Activated CD4-positive, alpha-beta memory T cell treated with anti-CD3 and anti-CD28 coated beads, Interleukin-2, amount 10 ng/mL, durations not matched to agents 7 days and 5 days (primary cell): ENCODE measurements at places on chromosomes 7 and 10.

DNA sequence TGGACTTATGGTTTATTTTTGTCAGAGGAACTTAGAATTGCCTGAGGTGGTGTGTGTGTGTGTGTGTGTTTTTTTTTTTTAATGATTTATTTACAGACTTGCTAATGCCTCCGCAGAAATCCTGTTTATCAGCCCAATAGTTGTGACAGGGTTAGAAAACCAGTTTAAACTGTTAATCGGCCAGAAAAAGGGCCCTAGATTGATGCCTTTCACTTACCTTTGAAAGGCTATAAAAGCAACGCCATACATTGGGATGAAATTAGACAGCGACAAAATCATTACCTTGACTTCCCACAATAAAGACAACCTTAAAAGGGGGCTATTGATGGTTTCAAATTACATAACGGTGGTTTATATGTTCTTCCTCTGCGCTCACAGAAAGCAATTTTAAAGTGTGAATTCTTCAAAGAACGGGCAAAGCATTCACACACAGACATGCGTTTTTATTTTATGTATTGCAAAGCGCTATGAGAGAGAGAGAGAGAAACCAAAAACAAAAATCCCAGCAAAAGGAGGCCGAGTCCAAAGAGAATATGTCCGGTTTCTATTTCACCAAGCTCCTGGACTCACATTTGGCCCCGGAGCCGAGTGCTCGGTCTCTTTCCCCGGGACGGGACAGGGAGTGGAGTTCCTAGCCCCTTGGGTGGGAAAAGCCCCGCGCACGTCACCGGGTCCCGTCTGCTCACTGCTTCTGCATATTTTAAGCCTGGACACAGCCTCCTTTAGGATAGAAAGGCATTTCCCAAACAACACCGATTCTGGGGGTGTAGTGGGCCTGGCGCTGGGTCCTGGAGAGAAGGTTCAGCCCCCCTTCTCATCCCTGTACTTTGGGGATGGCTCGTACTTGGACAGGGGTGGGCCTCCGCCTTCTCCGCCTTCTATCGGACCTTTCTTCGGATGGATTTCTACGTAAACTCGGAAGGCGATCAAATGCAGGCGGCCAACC lies 26.8 kb upstream of the VAX1 start:
- peaks cover 4% of the 10 kb centered on the region for H3K36me3 ChIP-seq
- H3K4me1 ChIP-seq: peaks cover 20% of the 10 kb centered on the region
- no peak overlapping the region for H3K27ac ChIP-seq
- H3K4me3 ChIP-seq: no peak overlapping the region
- peaks cover 84% of the 10 kb centered on the region for H3K27me3 ChIP-seq
- no peak for DNase-seq

- peak overlapping the region; percentile 90 for H3K4me3 ChIP-seq
- peaks cover 8% of the 10 kb centered on the region for H3K27me3 ChIP-seq
- H3K36me3 ChIP-seq: peaks cover 17% of the 10 kb centered on the region
- peak overlapping the region; percentile 54 for H3K27ac ChIP-seq
- peak; percentile 73 for DNase-seq
- peaks cover 20% of the 10 kb centered on the region for H3K4me1 ChIP-seq
Observed at GRCh38 chr7:32942415-32943251, 14.6 kb upstream of the FKBP9 start.

GRCh38 chr10:93812659-93813338 lies 55.1 kb downstream of the LGI1 start:
- peaks cover 31% of the 10 kb centered on the region for H3K27me3 ChIP-seq
- H3K4me1 ChIP-seq: no peaks in the 10 kb centered on the region
- DNase-seq: no peak
- no peaks in the 10 kb centered on the region for H3K36me3 ChIP-seq
- H3K27ac ChIP-seq: no peak overlapping the region

DNA sequence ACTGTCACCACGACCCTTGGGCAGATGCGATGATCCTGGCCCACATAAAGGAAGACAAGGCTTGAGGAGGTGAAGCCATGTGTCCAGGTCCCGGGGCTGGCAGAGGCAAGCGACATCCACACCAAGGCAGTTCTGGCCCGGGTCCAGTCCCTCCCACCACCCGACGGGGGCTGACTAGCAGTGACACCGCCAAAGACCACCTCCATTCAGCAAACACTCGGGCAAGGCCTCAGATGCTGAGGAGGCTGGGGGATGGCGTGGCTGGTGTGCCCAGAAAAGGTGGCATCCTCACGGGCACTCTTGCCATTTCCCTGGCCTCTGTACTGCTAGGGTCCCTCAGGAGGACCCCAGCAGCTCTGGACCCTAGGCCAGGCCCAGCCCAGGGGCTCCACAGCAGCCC lies 219.0 kb downstream of the ELFN1 start:
- peaks cover 17% of the 10 kb centered on the region for H3K4me1 ChIP-seq
- no peaks in the 10 kb centered on the region for H3K27me3 ChIP-seq
- H3K27ac ChIP-seq: no peak overlapping the region
- DNase-seq: no peak
- peaks cover 42% of the 10 kb centered on the region for H3K36me3 ChIP-seq

- no peak overlapping the region for H3K27ac ChIP-seq
- no peak overlapping the region for H3K4me3 ChIP-seq
- DNase-seq: no peak
- H3K4me1 ChIP-seq: no peaks in the 10 kb centered on the region
Observed at GRCh38 chr10:78953113-78953798, 115.5 kb upstream of the ZMIZ1 start.

- no peak overlapping the region for H3K4me3 ChIP-seq
- H3K27me3 ChIP-seq: peaks cover 23% of the 10 kb centered on the region
- no peak overlapping the region for H3K27ac ChIP-seq
Observed at GRCh38 chr10:104251443-104251842, 3.2 kb upstream of the GSTO1 start.

GRCh38 chr7:105911961-105912575 lies 35.7 kb upstream of the ATXN7L1 start:
- no peaks in the 10 kb centered on the region for H3K4me1 ChIP-seq
- no peak overlapping the region for H3K27ac ChIP-seq
- DNase-seq: no peak
- H3K36me3 ChIP-seq: peaks cover 13% of the 10 kb centered on the region
- peaks cover 8% of the 10 kb centered on the region for H3K27me3 ChIP-seq

DNA sequence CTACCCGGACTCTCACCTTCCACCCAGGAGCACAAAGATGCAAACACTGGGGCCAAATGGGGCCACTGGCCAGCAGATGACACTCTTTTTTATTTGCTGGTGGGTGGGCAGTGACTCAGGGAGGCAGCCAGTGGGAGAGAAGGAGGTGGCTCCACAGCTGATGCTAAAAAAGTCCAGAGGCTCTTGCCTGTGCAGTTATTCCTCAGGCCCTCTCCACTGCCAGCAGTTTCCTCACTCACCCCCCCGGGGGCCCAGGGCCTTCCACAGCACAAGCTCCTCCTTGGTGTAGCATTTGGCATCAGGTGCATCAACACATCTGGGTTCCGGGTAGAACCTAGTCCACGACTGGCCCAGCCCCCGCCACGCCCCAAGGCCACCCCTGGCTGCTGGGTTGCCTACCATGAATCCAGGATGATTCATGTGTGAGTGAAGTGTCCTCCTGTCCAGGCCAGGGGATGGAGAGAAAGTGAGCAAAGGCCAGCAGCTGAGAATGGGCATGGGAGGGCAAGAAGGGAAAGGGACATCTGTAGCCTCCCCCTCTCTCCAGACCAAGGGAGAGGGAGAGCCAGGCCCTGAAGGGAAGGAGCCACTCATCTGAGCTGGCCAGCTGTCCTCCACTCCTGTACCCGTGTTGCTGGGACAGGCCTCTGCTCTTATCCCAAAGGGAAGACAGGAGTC lies 1.7 kb upstream of the KCNH2 start:
- H3K27ac ChIP-seq: no peak overlapping the region
- peaks cover 17% of the 10 kb centered on the region for H3K4me1 ChIP-seq
- H3K27me3 ChIP-seq: peaks cover 67% of the 10 kb centered on the region
- no peak for DNase-seq

DNA sequence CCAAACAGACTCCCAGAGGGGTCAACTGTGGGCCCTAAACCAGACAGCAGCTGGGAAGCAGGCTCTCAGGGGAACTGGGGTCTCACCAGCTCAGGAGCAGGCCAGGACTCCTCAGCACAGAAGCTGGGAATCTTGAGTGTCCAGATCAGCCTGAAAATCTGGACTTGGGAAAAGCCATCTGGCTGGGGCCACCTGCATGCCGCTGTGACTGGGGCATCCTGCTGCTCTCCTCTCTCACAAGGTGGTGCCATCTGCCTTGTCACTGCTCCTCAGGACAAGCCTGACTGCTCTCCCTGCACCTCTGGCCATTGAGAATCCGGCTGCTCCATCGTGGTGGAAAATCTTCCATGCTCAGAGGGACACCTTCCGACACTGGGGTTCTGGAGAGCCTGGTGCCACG lies 141.4 kb downstream of the PLPP4 start:
- H3K4me3 ChIP-seq: no peak overlapping the region
- no peak overlapping the region for H3K27ac ChIP-seq
- no peak for DNase-seq

GRCh38 chr7:26663874-26664273 lies 200.5 kb downstream of the SKAP2 start:
- no peak overlapping the region for H3K27ac ChIP-seq
- no peak for DNase-seq
- peaks cover 38% of the 10 kb centered on the region for H3K27me3 ChIP-seq
- H3K36me3 ChIP-seq: no peaks in the 10 kb centered on the region
- peaks cover 13% of the 10 kb centered on the region for H3K4me1 ChIP-seq
- no peak overlapping the region for H3K4me3 ChIP-seq

- DNase-seq: no peak
- H3K27ac ChIP-seq: no peak overlapping the region
- H3K27me3 ChIP-seq: peaks cover 5% of the 10 kb centered on the region
- H3K36me3 ChIP-seq: no peaks in the 10 kb centered on the region
Observed at GRCh38 chr10:132066186-132066585, 440 bp downstream of the JAKMIP3 start.
